ENCODE measurements at places on chromosomes 13 and 19. TPM values are rescaled to one million over a fixed set of nuclear protein-coding genes. Genes with fewer than 3 reads are reported as not detected.
A peak's percentile ranks its signal among the peaks of the same experiment; 100 is the strongest.

Gene ATP8A2
- 0.64 TPM for total RNA-seq

Gene ZSCAN5B
- total RNA-seq, result not detected

Gene DCT
- 0.11 TPM for total RNA-seq

Gene CYP4F2
- total RNA-seq, result 7.0 TPM

DNA sequence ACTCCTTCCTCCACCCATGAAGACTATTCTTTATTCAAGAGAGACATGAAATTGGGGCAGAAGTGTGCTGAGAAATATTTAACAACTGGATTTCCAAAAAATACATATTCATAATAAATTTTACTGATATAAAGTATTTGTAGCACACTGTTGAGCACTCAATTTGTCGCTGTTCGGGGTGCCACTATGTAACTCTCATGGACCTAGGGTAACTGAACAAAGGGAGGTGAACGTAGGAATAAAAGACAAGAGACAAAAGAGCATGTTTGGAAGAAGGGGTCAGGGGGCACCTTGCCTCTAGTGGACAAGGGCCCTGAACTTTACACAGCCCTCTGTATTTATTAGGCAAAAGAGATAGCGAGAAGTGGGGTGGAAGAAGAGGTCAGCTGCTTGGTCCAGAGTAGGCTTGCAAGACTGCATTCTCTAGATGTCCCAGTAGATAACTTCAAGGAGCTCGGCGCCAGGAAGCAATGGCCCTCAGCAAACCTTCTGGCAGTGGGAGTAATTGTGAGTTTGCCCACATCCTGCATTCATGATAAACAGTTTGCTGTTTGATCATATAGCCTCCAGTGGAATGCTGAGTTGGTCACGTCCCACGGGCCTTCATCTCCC lies 4.5 kb upstream of the ZNF175 start:
- no peak overlapping the region for H3K4me3 ChIP-seq
- peaks cover under 1% of the 10 kb centered on the region for H3K4me1 ChIP-seq
- no peaks in the 10 kb centered on the region for H3K27me3 ChIP-seq
- no peak for DNase-seq
- no peaks in the 10 kb centered on the region for H3K36me3 ChIP-seq
- H3K27ac ChIP-seq, result no peak overlapping the region

DNA sequence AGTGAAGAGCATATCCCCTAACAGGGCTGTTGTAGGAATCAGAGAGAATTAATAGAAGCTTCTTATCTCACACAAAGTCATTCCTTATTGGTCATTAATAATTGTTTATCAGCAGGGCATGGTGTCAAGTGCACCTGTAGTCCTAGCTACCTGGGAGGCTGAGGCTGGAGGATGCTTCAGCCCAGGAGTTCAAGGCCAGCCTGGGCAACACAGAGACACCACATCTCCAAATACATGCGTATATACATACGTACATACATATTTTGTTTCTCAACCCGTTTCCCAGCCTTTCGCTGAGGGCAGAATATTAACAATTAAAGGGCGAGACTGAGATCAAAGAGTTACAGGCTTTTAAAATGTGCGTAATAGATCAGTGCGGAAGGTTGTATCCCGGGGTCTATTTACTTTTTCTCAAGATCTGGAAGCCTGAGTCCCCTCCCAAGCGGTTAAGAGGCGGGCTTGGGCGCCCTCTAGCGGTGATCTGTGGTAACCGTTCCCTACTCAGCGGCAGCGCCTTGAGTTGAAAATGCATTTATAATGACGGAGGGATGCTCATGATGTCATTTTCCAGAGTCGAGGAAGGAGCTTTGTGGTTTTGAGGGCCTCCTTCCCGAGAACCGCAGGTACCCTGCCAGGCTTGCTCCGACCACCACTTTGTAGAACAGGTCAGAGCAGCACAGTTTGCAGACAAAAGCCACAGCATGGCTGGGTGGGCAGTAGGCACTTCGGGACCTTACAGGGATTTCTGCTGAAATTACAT lies 169.6 kb upstream of the GPR12 start:
- no peaks in the 10 kb centered on the region for H3K36me3 ChIP-seq
- H3K27ac ChIP-seq, result no peak overlapping the region
- H3K4me3 ChIP-seq, result no peak overlapping the region
- H3K27me3 ChIP-seq, result no peaks in the 10 kb centered on the region
- no peaks in the 10 kb centered on the region for H3K4me1 ChIP-seq
- peak; percentile 73 for DNase-seq

GRCh38 chr19:3982701-3983541 lies 2.3 kb downstream of the EEF2 start:
- DNase-seq, result no peak
- no peak overlapping the region for H3K4me3 ChIP-seq
- peaks cover 17% of the 10 kb centered on the region for H3K4me1 ChIP-seq

DNA sequence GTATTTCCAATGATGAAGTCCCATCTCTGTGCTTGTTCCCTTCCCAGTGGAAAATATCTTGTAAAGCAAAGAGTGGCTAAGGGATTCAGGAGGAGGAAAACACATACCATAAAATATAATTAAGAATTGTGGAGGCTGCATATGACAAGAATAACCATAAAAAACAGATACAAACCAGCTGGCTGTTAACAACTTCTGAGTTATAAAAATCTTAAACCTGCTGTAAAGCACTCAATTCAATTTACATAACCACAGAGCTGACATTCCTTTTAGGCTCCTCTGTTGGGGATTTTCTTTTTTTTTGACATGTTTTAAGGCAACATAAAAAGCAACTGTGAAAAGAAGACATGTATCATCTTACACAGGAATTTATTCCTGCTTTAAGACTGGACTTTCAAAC lies 207.6 kb downstream of the DACH1 start:
- no peak for DNase-seq
- no peaks in the 10 kb centered on the region for H3K27me3 ChIP-seq
- H3K36me3 ChIP-seq, result no peaks in the 10 kb centered on the region
- no peaks in the 10 kb centered on the region for H3K4me1 ChIP-seq
- H3K4me3 ChIP-seq, result no peak overlapping the region

All from colonic mucosa (tissue), 4 donors.